ENCODE measurements at places on chromosomes 7 and 10. TPM values are rescaled to one million over a fixed set of nuclear protein-coding genes. Genes with fewer than 3 reads are reported as not detected.

- no peak for DNase-seq
These were observed 119.1 kb downstream of the PFKFB3 start for GRCh38 chr10:6321880-6322279.

DNA sequence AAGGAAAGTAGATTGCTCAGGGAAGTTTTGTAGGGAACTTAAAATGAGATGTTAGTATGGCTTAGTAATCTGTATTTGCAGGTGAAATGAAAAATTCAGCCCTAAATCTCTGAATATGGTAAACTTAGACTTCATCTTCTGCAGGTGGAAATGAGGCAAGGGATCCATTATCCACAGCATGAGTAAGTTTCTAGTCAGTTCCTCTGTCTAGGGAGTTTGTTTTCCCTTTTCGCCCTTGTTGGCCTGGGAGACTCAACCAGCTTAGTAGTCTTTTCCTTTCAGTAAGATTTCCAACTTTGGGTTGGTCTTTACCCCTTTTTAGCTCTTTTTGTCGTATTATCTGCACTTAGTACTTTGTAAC is 65.6 kb downstream of the ZEB1 start:
- no peak for DNase-seq

STK31 gene
- 1.4 TPM for polyA plus RNA-seq

CRHR2 gene
- polyA plus RNA-seq = 0.13 TPM

Measured in renal cortex interstitium (tissue), 15 donors.